ENCODE measurements at places on chromosomes 7 and 10. TPM values are rescaled to one million over a fixed set of nuclear protein-coding genes. Genes with fewer than 3 reads are reported as not detected.

The PCDH15 gene
- total RNA-seq = not detected

The IRF5 gene
- total RNA-seq = 15.3 TPM

The TBATA gene
- not detected for total RNA-seq

The GHRHR gene
- not detected for total RNA-seq

The LYZL2 gene
- not detected for total RNA-seq

The AMZ1 gene
- 0.75 TPM for total RNA-seq

The SNX10 gene
- total RNA-seq = 7.9 TPM

- no peak for DNase-seq
- H3K27ac ChIP-seq = no peak overlapping the region
- peaks cover 16% of the 10 kb centered on the region for H3K4me1 ChIP-seq
- H3K36me3 ChIP-seq = peaks cover 10% of the 10 kb centered on the region
- peak overlapping the region; percentile 72 for H3K4me3 ChIP-seq
Measured at GRCh38 chr7:193481-194251, 1.3 kb downstream of the FAM20C start.

DNA sequence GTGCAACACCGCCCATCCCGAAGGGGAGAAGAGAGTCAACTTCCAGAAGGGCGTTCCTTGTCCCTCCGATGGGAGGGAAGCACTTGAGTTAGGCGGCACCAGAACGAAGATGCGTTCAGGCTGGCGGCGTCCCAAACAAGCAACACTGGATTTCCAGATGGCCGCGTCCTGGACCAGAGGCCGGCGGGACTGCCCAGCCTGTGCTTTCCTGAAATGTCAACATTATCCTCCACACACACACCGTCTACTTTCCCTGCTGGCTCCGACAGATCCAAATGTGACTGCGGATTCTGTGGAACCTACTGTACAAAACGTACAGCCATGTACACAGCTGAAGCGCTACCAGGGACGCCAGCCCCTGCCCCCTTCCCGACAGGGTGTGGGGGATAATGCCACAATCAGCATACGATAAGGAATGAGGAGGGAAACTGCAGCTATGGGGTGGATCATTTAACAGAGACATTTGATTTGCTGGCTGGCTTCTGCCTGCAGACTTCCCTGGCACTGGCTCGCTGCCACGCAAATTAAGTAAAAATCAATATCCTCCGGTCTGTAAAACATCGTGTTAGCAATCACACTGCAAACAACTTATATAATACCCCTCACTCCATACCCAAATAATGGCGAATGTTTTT, 82.1 kb downstream of the ZRANB1 start:
- H3K4me1 ChIP-seq = peaks cover 12% of the 10 kb centered on the region
- no peak overlapping the region for H3K27ac ChIP-seq
- H3K4me3 ChIP-seq = no peak overlapping the region
- H3K27me3 ChIP-seq = no peaks in the 10 kb centered on the region

GRCh38 chr7:2614631-2615330, 17.0 kb upstream of the TTYH3 start:
- H3K27ac ChIP-seq = no peak overlapping the region
- no peak for DNase-seq
- no peaks in the 10 kb centered on the region for H3K36me3 ChIP-seq
- H3K27me3 ChIP-seq = no peaks in the 10 kb centered on the region

DNA sequence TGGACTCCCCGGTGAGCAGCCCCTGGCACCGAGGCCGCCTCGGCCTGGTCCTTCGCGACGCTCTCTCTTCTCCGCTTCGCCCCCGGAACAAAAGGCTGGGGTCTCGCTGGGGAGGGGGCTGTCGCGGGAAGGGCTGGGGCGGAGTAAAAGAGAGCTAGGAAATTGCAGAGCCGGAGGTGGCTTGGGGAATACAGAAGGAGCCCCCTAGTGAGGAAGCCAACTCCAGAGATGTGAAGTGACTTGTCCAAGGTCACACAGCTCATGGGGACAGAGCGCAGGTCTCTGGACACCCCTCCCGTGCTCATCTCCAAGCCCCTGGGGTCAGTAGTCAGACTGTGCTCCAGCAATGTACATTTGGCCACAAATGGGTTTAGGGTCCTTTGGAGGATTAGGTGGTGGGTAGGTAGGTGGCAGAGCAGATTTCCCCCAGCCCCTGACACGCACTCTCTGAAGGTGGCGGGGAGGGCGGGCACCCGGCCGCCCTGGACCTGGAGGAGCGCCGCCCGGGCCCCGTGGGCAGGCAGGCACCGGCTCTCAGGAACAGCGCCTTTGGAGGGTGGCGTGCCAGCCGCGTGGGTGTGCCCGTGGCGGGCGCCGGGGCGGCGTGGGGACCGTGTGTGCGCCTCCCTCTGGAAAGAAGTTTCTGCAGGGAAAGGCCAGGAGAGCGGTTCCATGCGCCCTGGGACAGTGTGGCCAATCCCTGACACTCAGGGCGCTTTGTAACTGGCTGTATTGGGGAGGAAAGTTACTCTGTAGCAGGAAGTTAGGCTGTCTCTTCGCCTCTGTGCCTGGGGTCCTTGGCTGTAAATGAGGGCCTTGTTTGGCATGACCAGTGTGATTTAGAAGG, 910 bp downstream of the WIPF3 start:
- H3K27ac ChIP-seq = no peak overlapping the region
- DNase-seq = peak; percentile 42
- H3K4me3 ChIP-seq = peak overlapping the region; percentile 65
- H3K4me1 ChIP-seq = peaks cover 10% of the 10 kb centered on the region
- H3K27me3 ChIP-seq = peaks cover 4% of the 10 kb centered on the region
- H3K36me3 ChIP-seq = no peaks in the 10 kb centered on the region

GRCh38 chr7:74480861-74481417, 27.2 kb downstream of the GTF2IRD1 start:
- DNase-seq = no peak
- no peaks in the 10 kb centered on the region for H3K27me3 ChIP-seq
- H3K4me1 ChIP-seq = peaks cover 38% of the 10 kb centered on the region
- no peaks in the 10 kb centered on the region for H3K36me3 ChIP-seq

DNA sequence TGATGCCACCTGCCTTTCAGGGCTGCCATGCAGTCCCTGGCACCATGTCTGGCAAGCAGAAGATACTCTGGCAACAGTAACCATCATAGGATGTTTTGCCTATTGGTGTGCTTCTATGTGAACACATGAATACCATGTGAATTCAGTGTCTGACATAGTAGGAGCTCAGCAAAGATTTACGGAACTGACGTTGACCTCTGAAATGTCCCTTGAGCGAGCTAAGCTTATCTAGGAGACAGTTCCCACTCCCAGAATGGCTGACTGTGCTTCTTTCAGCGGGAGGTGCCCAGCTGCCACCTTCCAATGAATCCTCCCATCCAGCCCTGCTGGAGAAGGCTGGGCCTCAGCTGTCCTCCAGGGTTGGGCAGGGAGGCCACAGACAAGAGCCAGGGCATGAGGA, 71.2 kb upstream of the LRRC18 start:
- H3K27ac ChIP-seq = no peak overlapping the region
- no peaks in the 10 kb centered on the region for H3K36me3 ChIP-seq
- H3K27me3 ChIP-seq = peaks cover 83% of the 10 kb centered on the region

DNA sequence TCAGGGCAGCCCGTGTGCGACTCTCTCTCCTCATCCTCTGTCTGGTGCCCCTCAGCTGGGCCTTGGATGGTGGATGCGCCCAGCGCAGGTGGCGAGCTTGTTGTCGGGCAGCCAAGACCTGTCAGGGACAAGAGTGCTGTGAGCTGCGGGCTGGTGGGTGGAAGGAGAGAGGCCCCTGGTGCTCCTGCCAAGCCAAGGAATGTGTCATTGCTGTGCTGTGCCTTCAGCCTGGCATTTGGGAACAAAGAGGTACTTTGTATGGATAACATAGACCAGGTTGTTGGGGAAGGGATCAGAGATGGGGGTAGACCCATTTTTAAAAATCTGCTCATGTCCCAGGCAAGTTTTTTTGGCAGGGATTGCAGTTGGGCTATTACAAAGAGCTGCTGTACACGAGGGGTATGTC, 120.9 kb downstream of the PKD1L1 start:
- peak; percentile 41 for DNase-seq
- no peak overlapping the region for H3K27ac ChIP-seq
- H3K4me3 ChIP-seq = no peak overlapping the region
- no peaks in the 10 kb centered on the region for H3K4me1 ChIP-seq
- H3K27me3 ChIP-seq = no peaks in the 10 kb centered on the region

GRCh38 chr7:22151901-22152300, 205.1 kb downstream of the RAPGEF5 start:
- no peak overlapping the region for H3K27ac ChIP-seq
- H3K4me1 ChIP-seq = peaks cover 14% of the 10 kb centered on the region
- H3K27me3 ChIP-seq = no peaks in the 10 kb centered on the region
- H3K4me3 ChIP-seq = no peak overlapping the region
- no peak for DNase-seq
- H3K36me3 ChIP-seq = no peaks in the 10 kb centered on the region

DNA sequence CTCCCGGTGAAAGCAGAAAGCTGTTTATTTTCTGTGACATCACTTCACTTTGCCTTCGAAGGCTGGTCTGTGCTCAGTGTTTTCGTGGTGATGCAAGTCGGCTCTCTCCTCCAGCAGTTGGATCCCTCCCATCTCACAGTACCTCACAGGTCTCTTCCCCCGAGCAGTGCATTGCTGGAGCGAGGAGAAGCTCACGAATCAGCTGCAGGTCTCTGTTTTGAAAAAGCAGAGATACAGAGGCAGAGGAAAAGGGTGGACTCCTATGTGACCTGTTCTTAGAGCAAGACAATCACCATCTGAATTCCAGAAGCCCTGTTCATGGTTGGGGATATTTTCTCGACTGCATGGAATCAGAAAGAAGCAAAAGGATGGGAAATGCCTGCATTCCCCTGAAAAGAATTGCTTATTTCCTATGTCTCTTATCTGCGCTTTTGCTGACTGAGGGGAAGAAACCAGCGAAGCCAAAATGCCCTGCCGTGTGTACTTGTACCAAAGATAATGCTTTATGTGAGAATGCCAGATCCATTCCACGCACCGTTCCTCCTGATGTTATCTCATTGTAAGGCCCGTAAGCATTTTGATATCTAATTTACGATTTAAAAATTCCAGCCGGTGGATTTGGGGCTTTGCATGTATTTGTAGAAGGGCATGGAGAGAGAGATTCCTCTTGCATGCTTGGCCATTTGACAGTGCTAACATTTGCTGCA, at the start of gene LGI1:
TSS of gene LGI1 (plus strand) at position 136 of the 707 bp plus-strand sequence. CDS start at position 345, 209 bp downstream.
- H3K27ac ChIP-seq = no peak within 1 kb of the TSS
- H3K36me3 ChIP-seq = no peaks in the 10 kb centered on the region
- H3K4me3 ChIP-seq = no peak within 1 kb of the TSS
- H3K4me1 ChIP-seq = 0 out of 2 replicates have a peak, but pooled peaks cover 4% of the 10 kb centered on the region
- no peak for DNase-seq
- no peaks in the 10 kb centered on the region for H3K27me3 ChIP-seq

DNA sequence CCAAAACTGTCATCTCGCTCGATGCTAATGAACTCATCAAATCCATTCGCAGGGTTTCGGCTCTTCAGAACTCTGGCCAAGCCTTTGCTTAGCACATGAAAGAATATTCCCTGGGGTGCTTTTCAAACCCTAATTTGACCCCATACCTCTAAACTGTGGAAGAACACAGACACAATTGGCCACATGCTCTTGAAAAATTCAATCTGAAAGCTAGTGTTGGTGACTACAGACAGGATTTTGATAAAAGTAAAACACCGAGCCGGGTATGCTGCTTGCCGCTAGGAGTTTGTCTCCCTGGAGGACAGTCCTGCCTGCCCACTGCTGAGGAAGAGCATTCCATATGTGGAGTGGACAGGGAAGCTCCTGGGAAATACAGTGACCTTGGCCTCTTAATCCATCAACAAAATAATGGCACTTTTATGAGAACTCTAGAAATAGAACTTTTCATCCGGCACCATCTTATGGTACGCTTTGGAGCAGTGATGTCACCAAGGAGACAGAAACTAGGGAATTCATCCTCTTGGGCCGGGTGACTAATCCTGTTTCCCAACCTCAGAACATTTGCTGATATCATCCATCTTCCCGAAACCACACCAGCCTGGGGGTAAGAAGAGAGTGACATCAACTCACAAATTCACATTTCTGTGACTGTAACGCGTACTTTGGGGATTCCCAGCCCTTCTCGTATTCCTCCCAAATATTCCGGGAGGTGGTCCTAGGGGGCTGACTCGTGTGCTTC, 34.2 kb downstream of the MTURN start:
- H3K4me3 ChIP-seq = no peak overlapping the region
- H3K36me3 ChIP-seq = no peaks in the 10 kb centered on the region
- peaks cover 73% of the 10 kb centered on the region for H3K4me1 ChIP-seq
- DNase-seq = peak; percentile 79

- no peaks in the 10 kb centered on the region for H3K4me1 ChIP-seq
- no peak overlapping the region for H3K4me3 ChIP-seq
- DNase-seq = no peak
- H3K27me3 ChIP-seq = no peaks in the 10 kb centered on the region
- H3K27ac ChIP-seq = no peak overlapping the region
- no peaks in the 10 kb centered on the region for H3K36me3 ChIP-seq
Measured at GRCh38 chr10:71236286-71236685, 23.9 kb downstream of the UNC5B start.

GRCh38 chr10:121709675-121710073, 111.4 kb upstream of the FGFR2 start:
- no peaks in the 10 kb centered on the region for H3K36me3 ChIP-seq
- peaks cover 50% of the 10 kb centered on the region for H3K27me3 ChIP-seq
- DNase-seq = no peak
- no peak overlapping the region for H3K4me3 ChIP-seq
- no peak overlapping the region for H3K27ac ChIP-seq

DNA sequence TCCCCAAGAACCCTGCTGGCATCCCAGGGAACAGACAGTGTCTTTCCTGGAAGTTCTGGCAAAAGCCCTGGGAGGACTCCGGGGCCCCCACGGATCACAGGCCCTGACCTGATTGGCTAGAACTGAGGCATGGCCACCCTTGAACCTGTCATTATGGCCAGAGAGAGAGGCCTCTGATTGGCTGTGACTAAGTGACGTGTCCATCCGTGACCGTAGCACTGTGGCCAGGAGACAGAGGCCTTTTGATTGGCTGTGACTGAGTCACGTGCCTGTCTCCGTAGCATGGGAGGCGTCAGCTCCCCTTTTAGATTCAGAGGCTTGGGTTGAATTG, 163.8 kb downstream of the RGS10 start:
- H3K4me1 ChIP-seq = no peaks in the 10 kb centered on the region
- H3K27ac ChIP-seq = no peak overlapping the region
- H3K4me3 ChIP-seq = no peak overlapping the region
- no peaks in the 10 kb centered on the region for H3K36me3 ChIP-seq

All from PC-3 (cell line).